Inflammatory macrophage treated with lipopolysaccharide for 1 hour (primary cell): ENCODE measurements at places on chromosomes 16 and 17.
A peak's percentile ranks its signal among the peaks of the same experiment; 100 is the strongest.

DNA sequence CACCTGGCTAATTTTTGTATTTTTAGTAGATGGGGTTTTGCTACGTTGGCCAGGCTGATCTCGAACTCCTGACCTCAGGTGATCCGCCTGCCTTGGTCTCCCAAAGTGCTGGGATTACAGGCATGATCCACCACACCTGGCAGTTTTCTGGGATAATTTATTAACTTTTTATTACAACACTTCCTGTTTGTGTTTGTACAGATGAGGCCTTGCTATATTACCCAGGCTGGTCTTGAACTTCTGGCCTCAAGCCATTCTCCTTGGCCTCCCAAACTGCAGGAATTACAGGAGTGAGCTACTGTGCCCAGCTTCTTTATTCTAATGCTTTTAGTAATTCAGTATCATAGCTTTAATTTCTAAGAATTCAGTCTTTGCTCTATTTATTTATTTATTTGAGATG is 16.1 kb upstream of the SPN start:
- no peak for DNase-seq

DNA sequence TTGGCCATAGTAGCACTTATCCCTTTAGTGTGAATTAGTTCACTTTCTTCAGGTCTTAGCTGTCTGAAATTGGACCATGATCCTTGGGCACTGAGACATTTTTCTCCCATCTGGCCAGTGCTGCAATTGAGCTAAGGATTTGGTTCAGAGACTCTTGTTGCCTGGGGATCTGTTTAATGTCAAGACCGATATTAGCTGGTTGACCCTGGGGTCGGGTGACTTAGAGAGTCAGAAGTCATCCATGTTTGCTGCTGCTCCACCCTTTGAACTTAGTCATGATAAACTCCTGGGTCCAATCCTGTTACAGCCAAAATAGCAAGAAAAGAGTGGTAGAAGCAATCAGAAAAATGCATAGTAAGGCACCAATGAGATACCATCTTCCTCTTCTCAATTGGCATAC is 45.8 kb upstream of the TOX3 start:
- DNase-seq: no peak

DNA sequence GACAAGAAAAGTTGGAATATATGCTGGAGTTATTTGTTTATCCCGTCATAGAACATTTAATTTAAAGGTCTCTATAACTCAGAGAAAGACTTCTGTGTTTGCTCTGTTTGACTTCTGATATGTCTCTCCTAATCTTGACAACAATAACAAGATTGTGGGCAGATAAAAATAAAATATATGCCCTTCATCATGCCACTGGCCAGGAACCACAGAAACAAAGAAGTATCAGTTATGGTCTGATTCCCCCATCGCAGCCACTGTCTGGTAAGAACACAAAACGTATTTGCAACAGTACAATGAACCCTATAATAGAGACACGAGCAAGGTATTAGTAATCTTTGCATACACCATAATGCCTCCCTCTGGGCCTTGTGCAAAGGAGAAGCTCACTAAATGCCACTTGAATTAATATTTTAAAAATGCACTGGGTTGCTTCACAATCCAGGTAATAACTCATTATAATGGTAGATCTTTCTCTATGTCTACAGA is 1498.3 kb downstream of the CDH11 start:
- DNase-seq: no peak

GRCh38 chr17:61561354-61561753 is 29.7 kb downstream of the NACA2 start:
- DNase-seq: no peak

- no peak for DNase-seq
These were observed 9.5 kb downstream of the PNMT start for GRCh38 chr17:39677542-39678339.

DNA sequence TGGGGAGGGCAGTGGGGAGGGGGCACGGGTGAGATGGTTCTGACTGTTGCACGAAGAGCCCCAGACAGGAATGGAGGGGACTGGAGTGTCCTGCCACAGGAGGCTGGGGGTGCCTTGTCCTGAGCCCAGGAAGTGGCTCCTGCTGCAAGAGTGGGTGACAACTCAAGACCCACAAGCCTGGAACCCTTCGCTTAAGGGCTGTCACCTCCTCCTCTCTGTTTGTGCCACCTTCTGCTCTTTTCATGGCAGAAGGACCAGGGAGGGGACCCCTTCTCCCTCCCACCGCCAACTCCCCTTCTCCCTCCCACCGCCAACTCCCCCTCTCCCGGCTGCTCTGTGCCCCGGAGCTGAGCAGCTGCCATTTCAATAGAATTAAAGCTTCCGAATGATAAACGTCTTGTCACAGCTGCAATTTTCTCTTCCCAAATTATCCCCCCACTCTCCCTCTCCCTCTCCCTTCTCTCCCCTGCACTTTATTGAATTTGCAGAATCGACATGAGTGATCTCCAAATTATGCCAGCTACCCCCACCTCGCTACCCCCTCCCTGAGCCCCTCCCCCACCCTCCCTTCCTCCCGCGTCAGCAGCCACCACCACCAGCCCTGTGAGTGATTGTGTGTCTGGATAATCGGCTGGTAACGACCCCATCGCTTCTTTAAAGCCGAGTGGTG is 13.7 kb downstream of the GJD3 start:
- no peak for DNase-seq

DNA sequence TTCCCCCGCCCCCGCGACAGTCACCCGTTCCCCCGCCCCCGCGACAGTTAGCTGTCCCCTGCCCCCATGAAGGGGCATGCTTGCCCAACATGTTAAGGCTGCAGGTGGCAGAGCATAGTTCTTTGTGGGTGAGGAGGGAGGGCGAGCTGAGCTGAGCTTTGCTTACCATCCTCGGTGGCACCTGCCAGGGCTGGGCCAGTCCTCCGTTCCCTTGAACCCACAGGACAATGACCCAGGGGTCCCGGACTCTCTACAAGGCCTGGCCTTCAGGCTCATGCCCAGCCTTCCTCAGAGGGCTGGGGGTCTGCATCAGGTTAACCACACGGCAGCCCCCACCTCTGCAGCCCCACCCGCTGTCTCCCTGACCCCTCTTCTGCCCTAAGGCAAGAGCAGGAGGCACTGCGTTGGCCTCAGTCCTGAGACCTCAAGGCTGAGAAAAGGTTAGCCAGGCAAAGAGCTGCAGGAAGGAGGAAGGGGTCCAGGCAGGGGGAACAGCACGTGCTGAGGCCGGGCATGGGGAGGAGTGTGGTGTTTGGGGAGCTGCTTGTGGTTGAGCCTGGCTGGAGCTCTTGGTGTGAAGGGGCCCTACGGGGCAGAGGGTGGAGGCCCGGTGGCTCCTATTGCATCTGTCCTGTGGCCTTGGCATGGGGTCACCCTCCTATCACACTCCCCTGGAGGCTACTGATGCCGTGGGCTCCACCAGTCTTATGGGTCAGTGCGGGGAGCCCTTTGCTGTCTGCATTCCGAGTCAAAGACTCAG is 11.4 kb upstream of the DOC2B start:
- no peak for DNase-seq

DNA sequence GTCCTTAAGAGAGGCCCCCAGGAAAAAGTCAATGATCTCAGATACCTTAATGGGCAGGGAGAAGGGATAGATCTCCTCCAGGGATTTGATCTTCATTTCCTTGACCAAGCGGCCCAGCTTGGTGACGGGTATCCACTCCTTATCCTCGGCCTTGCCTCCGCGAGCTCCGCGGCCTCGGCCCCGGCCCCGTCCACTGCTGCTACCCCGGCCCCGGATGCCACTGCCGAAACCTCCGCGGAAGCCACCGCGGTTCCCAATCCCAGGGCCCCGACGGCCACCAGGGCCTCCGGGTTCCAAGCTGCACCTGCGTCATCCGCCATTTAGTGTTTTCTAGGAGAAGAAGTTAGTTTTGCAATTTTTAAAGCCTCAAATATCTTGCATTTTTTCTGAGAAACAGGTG is 65.2 kb upstream of the KIF2B start:
- DNase-seq: no peak

GRCh38 chr17:36036235-36036634 is 18.5 kb upstream of the CCL23 start:
- peak; percentile 94 for DNase-seq

GRCh38 chr16:69890114-69890891 is 60.8 kb upstream of the CLEC18A start:
- DNase-seq: no peak

DNA sequence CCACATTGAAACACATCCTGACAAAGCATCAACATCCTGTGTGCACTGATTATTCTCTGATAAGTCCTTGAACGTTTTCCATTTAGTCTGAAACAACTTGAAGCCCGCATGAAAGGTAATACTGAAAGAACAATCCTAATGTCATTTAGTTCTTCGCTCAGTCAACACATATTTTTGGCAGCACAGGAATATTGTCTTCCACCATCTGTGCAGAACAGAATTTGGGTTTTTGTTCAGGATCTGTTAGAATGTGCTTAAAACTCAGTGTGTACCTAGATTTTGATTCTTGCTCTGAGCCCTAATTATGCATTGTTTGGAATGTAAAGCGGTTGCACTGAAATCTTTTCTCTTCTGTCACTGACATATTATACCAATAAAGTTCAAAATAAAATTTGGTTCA is 1036.6 kb downstream of the CDH11 start:
- DNase-seq: no peak

DNA sequence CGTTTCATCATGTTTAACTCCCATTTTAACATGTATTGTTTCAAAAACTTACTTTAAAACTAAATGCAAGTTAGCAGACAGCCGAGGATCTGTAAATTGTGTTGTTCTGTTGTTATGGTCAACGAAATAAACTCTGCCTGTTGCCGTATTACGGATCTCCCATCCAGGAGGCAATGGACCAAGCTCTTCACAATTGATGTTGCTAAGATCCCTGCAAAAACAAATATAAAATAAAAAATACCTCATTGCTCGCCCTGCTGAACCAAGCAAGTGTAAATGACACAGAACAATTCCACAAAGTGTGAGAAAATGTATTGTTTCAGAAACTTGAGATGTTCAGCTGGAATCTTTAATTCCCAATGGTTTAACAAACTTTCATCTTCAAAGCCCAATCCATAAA is 65.0 kb downstream of the CEP95 start:
- DNase-seq: no peak
